ENCODE measurements at places on chromosomes 7 and 10.
A peak's percentile ranks its signal among the peaks of the same experiment; 100 is the strongest.

DNA sequence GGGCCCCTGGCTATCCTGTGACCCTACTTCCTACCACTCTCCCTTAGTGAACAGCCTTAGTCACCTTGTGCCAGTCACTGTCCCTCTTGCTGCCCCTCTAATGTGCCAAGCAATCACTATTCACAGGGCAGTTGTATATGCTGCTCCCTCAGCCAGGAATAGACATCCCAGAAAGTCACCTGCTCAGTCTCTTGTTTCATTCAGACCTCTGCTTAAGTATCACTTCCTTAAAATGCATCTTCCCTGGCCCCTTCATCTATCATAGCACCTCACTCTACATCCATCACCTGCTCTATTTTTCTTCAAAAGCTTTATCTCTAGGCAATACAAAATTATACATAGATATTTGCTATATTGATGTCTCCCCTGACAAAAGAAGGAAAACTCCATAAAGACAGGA is 328.4 kb upstream of the NFE2L3 start:
- DNase-seq, result no peak

- no peak for DNase-seq
Measured at GRCh38 chr7:130127821-130128317, 57.5 kb downstream of the KLHDC10 start.

DNA sequence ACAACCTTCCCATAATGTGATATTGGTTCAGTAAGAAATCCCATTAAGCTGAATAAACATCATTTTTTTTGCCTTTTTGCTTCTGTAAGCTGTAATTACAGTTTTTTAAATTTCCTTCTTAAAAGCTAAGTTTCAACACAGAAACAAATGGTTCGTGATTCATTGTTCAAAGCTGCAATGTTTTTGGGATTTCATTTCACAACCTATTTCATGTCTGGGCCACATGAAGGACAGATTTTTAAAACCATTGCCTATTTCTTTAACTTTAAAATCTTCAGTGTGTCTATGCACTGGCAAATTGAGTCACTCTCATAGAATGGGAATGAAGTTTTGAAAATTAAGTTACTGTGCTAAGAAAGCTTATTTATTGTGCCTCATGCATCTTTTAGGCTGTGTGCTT is 66.9 kb downstream of the TFPI2 start:
- no peak for DNase-seq

DNA sequence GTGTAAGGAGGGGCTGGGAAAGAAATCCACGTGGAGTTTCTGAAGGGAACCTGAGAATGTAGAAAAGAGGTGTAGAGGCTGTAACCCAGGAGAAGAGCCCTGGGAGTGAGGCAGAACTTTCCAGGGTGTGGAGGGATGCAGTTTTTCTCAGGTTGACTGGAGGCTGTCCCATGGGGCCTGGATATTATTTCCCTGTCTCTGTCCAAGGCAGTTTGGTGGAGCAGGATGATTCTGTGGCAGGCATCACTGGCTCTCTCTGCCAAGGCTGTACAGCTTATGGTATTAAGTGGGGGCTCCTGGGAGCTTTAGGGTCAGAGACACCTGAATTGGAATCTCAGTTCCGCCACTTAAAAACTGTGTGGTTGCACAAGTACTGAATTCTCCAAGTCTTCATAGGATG is 81.6 kb downstream of the CHN2 start:
- DNase-seq, result no peak

- DNase-seq, result no peak
Measured at GRCh38 chr10:64010711-64011110, 489.5 kb downstream of the REEP3 start.

DNA sequence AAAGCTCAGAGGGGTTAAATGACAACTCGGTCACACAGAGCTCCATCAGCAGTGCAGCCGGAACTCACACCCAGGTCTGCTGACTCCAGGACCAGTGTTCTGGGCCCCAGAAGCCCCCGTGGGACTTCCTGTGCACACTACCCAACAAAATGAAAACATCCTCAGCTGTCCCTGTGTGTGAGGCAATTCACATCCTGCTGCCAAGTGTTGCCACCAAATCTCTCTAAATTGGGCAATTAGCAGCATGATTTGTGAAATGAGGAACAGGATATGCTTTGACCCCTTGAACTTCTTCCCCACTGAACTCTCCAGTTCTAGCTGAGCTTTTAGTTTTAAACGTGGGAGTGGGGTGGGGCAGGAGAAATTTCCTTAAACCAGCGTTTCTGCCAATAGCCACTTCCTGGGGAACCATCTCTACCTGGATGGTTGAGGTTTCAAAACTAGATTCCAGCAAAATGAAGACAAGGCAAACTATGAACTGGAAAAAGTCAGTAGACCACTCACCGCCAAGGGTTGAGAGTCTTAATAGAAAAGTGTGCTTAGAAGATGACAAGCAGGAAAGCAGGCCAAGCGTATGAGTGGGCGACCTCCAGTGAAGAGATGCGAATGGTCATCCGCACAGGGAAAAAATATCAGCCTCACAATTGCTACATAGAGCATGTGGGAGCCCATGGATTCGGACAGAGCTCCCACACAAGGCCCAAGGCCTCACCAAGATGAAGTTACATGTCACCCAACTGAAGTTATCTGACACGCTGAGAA is 51.9 kb upstream of the CHST15 start:
- no peak for DNase-seq

GRCh38 chr7:108280136-108280535 is 150.0 kb upstream of the LAMB4 start:
- DNase-seq, result no peak

DNA sequence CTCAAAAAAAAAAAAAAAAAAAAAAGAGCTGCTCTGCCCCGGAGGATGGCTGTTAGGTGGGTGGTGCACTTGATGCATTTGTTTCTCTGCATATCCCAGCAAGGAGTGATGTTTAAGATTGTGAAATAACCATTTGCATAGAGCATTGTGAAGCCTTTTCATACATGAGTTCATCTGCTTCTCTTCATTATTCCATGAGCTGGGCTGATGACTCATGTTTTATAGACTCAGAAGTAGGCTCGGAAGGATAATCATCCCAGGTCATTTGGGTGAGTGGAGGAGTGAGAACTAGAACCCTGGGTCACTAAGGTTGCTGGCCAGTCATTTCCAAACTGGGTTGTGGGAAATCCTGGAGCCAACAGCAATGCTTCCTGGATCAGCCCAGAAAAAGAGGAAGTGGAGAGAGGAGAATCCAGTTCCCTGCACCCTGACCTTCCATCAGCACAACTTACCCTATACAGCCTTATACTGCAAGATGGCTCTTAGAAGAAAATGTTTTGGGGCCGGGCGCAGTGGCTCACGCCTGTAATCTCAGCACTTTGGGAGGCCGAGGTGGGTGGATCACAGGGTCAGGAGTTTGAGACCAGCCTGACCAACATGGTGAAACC is 45.3 kb downstream of the TACC2 start:
- no peak for DNase-seq

DNA sequence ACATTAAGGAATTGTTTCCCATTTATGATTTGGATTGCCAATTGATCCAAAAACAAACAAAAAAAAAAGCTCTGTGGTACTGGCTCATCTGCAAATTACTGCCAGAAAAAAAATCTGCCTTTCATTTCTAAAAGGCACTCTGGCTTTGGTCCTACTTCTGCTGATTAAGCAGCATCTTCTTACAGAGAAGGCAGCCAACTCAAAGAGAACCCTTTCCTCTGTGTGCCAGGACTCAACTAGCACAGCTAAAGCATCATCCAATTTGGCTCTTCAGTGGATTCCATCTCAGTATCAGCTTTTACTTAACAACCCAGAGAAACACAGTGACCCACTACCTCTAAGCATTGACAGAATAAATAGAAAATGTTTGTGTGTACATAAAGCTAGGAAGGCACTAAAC is 80.6 kb downstream of the GSAP start:
- DNase-seq, result no peak

GRCh38 chr10:132360766-132361447 is 28.9 kb downstream of the LRRC27 start:
- peak; percentile 75 for DNase-seq

DNA sequence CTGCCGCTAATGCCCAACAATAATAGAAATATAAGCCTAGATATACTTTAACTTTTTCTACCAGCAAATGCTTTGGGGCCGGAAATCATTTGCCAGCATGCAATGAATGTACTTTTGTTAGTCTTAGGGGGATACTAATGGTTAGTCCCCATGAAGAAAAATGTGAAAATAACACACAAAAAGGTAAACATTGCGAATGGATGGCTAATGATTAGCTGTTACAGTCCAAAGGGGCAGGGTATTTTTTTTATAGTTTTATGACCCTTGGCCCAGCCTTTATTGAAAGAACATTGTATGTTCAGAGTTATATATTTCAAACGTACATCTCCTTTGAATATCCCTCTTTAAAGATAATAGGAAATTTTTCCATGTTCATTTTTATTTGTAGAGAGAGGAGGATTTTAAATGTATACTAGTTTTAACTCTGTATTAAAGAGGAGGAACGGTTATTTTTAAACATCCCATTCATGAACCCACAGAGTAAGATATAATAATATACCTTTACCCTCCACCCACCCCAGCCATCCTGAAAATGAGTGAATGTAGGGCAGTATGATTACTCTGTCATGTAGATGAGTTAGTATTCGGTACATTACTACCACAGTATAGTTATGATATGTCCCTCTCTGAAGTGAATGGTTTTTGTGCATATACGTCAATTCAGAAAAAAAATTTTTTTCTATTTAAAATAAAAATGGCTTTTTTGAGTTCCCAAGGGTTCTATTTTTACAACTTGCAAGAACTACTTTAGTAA is 63.6 kb downstream of the ARID5B start:
- no peak for DNase-seq

GRCh38 chr10:13961853-13962252 is 368.9 kb downstream of the FRMD4A start:
- no peak for DNase-seq

DNA sequence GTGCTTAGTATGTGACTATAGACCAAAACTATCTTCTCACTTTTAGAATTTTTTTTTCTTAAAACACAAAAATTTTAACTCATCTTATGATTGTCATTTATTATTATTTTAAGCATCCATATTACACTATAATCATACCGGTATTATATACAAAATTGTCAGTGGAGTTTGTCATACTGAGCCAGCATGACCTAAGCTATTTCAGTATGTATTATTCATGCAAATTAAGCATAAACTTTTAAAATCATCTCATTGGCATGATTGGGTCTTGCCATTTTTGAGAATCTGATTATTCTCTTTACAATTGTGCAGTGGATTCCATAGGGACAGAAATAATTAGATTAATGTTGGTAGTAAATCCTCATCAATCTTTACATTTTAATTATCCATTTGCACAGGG is 46.2 kb upstream of the STMP1 start:
- no peak for DNase-seq

- DNase-seq, result peak; percentile 33
Measured at GRCh38 chr7:36278620-36279172, 111.0 kb upstream of the ANLN start.

DNA sequence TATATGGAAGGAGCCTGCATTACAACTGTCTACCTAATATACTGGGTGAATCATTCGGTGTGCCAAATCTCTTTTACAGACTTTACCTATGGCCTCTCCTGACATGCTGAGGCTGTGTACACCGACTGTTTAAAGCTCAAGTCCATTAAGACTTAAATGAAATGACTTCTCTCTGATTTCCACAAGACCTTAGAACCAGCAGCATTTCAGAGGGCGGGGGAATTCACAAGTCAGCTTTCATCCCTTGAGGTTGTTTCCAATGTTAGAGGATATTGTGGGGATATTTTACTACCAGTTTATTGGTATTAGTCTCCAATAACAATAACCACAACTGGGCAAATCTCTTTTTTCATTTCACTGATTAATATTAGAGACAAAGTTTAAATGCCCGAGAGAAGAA is 87.1 kb upstream of the IKZF1 start:
- DNase-seq, result no peak

DNA sequence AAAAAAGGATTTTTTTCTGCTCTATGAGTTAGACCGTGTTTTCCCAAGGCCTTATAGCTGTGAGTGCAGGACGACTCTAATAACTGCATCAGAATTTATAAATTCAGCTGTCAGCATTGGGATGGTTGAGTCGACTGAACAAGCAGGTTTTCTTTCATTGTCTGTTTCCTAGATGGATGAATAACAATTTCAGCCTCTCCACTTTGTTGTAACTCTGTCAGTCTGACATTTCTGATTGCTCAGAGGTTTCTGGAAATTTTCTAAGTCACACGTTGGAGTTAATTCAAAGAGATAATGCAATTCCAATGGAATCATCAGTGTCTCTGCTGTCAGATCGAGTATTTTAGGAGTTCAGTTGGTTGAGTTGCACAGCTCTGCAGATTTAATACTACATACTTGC is 159.2 kb downstream of the CHN2 start:
- no peak for DNase-seq

GRCh38 chr10:101829561-101830315 is 11.5 kb upstream of the OGA start:
- peak; percentile 95 for DNase-seq

DNA sequence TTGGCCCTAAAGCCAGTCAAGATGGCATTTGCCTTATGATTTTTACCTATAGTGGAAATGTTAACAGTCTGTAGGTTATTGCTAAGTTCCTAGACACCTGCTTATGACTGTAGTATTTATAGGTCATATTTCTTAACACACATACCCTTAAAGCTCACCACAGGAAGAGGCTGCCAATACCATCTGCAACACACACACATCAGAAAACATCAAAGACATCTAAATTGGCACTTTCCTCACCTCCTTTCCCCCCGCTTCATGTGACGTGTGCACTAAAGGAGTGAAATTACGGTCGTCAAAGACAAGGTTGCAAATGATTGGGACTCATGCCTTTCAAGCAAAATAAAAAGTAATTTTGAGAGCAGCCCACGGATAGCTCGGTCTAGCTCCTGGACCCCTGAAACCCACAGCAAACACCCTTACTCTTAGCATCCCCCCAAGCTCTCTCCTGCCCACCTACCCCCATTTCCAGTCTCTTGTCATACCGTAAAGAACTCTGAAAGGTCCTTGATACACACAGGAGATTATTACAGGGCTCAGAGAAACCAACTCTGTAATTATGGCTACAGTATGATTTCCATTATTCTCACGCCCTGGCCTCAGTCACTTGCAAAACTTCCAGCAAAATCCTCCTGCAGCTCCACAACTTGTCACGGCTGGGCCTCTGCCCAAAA is 90.5 kb downstream of the PLXNA4 start:
- DNase-seq, result no peak

GRCh38 chr7:84044834-84045233 is 149.8 kb downstream of the SEMA3A start:
- DNase-seq, result no peak

DNA sequence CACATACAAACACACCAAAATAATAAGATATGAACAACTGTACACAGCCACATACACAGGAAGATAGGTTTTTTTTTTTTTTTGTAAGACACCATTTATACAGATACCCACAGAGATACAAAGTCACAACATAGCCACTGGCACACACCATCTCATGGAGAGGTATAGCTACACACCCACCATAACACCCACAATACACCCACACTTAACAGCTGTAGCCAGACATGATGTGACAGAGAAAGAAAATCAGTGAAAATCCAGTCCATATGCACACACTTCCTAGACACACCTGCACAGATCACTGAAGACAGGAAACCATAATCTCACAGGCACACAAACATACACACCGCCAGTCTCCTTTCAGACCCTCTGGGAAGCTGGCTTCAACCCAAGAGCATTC is 62.4 kb upstream of the PAX2 start:
- no peak for DNase-seq

Measured in HEK293T (cell line).